ENCODE measurements at places on chromosomes 2 and 18.

GRCh38 chr2:48469731-48470130 is 60.2 kb upstream of the STON1 start:
- no peak for DNase-seq

DNA sequence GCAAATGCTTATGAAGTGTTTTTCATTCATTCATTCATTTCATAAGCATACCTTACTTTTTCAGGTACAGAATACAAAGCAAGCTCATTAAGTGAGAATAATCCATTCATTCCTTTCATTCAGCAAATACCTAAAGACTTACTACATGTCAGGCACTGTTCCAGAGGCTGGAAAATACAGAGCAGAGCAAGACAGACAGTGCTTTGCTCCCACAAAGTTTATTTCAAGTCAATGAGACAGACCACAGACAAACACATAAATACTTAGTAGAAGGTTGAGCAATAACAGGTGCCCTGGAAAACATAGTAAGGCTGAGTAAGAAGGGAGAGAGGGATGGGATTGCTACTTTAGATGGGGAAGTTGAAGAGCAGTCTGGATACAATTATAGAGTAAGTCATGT is 309.8 kb downstream of the C1D start:
- no peak for DNase-seq

DNA sequence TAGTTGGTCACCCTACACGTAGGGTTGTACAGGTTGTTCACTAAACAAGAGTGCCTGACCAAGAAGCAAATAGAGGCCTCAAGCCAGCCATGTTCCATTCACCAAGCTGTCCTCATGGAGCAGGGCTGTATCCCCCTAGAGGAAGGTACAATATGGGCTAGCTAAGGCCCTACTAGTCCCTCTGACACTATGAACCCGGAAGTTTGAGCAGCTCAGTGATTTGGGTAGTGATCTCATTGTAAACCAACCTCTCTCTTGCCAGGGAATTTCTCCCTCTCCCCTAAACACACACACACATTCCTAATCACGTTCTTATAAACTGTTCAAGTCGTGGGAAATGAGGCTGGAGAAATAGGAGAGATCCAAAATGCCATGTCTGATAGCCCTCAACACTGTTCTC is 6.7 kb upstream of the CYS1 start:
- DNase-seq, result no peak

DNA sequence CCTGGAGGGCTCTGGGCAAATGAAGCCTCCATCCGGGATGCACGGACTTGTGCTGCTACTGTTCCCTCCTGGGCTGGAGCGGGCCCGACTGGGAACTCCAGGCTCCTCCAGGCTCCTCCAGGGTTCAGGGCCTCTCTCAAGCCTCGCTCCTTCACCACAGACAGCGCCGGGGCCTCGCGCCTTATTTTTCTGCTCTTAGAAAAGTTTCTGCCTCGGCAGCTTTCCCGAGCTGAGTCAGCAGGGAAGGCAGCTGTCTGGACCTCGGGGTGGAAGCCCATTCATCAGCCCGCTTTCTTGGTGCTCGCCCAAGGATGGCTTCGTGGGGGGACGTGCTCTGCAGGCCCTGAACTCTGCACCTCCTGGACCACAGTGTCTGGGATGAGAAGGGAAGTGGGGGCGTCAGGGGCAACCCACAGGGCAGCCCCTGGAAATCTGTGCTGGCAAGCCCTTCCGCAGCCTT is 12.9 kb upstream of the TEX51 start:
- no peak for DNase-seq

DNA sequence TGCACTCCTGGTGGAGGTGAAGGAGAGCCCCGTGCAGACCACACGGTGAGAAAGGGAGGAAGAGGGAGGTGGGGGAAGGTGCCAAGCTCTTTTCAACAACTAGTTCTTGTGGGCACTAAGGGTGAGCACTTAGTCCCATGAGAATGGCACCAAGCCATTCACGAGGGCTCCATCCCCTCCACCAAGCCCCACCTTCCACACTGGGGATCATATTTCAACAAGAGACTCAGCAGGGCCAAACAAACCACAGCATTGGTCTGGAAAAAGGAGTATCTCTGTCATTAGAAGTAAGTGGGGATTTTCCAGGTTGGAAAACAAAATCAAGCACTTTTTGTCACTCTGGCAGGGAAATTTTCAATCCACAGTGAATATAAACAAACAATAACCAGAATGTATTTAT is 38.4 kb downstream of the ZAP70 start:
- no peak for DNase-seq
